Activated CD8-positive, alpha-beta memory T cell treated with anti-CD3 and anti-CD28 coated beads for 48 hours (primary cell): ENCODE measurements at places on chromosomes 2 and 18.
A peak's percentile ranks its signal among the peaks of the same experiment; 100 is the strongest.

DNA sequence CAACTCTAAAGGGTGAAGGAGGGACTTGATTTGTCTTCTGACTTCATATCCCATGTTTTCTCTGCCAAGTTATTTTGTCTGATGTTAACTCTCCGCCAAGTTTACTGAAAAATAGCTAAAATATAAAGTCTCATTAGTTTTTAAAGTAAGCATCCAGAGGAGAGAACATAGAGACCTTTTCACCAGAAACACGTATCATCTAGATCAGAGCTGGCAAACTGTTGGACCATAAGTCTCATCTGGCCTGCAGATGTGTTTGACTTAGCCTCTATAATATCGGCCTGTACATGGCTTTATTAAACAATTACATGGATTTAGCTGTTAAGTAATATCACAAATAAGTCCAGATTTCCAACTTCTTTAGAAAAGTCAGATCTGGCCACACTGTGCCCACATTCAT lies 182.6 kb downstream of the PLCL1 start:
- DNase-seq = no peak

- DNase-seq = no peak
These were observed 102.9 kb downstream of the TANC1 start for GRCh38 chr2:159071190-159071915.

GRCh38 chr2:26941486-26941885 lies 29.0 kb upstream of the MAPRE3 start:
- DNase-seq = no peak

DNA sequence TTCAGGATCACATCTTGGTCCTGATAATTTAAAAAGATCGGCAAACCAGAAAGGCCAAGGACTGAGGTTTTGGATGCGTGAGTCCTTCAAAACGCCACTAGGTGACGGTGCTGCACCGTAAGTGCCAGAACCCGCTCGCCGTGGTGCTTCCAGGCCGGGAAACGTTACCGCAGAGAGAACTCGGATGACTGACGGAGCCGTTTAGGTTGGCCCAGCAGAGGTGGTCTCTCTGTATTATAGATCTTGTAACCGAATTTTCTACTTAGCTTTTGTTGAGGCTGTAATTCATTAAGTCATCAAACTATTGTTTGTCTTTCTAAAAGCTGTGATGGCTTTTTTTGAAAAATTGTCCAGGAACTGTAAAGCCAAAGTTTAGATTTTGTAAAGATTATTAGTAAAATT lies 39.8 kb upstream of the ADCYAP1 start:
- peak; percentile 24 for DNase-seq

DNA sequence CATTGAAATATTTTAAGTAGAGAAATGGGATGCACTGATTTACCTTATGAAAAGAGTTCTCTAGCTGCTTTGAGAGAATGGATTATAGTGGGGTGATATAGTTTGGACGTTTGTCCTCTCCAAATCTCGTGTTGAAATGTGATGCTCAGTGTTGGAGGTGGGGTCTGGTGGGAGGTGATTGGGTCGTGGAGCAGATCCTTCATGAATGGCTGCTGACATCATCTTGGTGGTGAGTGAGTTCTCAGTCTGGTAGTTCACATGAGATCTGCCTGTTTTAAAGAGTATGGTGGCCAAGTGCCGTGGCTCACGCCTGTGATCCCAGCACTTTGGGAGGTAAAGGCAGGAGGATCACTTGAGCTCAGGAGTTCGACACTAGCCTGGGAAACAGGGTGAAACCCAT lies 58.7 kb upstream of the SH3RF3 start:
- DNase-seq = no peak

GRCh38 chr2:175048275-175048674 lies 43.1 kb upstream of the CHN1 start:
- no peak for DNase-seq

- no peak for DNase-seq
These were observed 276.4 kb downstream of the HRH4 start for GRCh38 chr18:24736662-24737330.

DNA sequence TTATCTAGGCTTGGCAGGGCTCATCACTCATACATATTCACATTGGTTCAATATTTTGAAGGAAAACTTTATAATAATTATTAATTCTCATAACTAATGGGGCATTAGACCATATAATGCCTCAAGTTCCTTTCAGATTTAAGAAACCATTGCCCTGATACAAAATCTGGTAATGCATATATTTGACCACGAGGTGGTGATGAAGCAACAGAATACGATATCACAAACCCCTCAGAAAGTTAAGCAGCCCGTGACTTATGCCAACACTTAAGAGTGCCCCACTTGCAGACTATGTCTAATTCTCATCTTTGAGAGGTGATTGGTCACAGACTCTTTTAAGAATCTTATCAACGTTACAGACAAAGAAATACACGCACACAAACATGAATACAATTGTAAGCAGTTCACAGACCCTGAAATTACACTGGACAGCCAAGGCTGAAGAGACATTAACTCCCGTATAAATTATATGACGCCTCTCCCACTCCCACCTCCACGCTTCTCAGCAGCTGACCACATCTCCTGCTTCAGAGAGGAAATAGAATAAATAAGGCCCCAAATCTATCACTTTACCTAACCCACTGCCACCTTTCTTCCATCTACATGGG lies 20.7 kb upstream of the DNAH6 start:
- DNase-seq = no peak

DNA sequence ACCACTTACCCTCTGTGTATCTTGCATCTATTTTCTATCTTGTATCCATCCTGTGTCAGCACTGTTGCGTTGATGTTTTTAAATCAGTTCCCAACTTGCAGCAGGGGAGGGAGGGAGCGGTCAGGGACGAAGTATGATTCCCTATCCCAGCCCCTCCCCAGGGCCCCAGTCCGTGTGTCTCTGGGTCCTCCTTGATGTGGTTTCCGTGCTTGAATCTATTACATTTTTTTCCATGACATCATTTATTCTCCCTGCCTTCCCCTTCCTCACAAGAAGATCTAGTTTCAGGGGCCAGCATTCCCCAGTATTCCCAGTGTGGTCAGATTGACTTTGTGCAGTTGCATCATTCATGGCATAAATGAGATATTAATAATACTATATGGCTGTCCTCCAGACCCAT lies 479.3 kb downstream of the PTPRM start:
- DNase-seq = no peak

- DNase-seq = no peak
These were observed 593.9 kb upstream of the ZNF804A start for GRCh38 chr2:184004289-184004947.

GRCh38 chr2:96556441-96557330 lies 20.1 kb downstream of the ARID5A start:
- peak; percentile 23 for DNase-seq

GRCh38 chr2:164896226-164896625 lies 54.6 kb upstream of the COBLL1 start:
- no peak for DNase-seq

- DNase-seq = no peak
These were observed 64.0 kb downstream of the STPG4 start for GRCh38 chr2:47091118-47091517.

GRCh38 chr18:62017618-62018017 lies 124.8 kb upstream of the RNF152 start:
- no peak for DNase-seq

DNA sequence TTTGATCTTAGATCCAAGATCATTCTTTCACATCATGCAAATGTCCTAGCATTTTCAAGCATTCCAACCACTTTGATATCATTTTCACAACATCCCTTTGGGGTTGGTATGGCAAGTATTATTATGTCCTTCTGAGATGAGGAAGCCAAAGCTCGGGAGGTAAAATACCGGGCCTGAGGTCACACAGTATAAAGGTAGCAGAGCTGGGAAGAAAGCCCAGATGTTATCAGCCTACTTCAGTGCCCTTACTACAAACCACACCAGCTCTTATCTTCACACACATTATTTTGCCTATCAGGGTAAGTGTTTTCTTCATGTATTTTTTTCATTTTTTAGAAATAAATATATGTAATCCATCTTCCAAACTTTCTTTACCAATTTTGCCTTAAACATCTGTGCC lies 4.2 kb upstream of the B4GALT6 start:
- no peak for DNase-seq

DNA sequence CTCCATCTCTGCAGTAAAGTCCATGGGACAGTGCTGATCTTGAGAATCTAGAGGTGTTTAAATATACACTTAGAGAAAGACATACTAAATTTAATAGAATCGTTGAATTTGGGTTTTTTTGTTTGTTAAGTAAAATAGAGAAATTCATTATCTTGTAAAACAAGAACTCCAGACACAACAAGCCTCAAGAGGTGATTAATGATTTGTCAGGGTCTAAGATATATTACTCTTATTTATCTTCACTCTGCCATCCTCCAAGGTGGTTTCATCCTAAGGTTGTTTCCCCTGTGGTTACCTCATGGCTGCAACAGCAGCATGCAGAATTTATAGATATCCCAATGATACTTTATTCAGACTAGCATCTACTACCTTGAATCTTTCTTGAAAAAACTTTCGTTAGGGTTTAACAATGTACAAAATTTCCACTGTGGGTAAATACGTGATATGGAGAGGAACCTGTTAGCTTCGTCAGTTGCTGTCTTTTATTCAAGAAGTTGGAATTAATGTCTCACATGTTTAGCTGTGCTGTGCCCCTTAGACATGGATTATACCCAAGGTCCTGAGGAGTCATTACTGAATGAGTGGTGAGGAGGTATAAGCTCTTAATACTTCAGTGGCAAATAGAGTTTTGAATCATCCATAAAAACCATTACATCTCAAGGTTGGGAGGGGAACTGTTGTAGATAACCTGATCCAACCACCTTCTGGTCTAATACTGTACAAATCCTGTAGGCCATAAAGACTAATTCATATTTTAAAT lies 128.0 kb downstream of the GPD2 start:
- DNase-seq = no peak

- DNase-seq = no peak
These were observed 193.8 kb upstream of the RND3 start for GRCh38 chr2:150681120-150681804.

DNA sequence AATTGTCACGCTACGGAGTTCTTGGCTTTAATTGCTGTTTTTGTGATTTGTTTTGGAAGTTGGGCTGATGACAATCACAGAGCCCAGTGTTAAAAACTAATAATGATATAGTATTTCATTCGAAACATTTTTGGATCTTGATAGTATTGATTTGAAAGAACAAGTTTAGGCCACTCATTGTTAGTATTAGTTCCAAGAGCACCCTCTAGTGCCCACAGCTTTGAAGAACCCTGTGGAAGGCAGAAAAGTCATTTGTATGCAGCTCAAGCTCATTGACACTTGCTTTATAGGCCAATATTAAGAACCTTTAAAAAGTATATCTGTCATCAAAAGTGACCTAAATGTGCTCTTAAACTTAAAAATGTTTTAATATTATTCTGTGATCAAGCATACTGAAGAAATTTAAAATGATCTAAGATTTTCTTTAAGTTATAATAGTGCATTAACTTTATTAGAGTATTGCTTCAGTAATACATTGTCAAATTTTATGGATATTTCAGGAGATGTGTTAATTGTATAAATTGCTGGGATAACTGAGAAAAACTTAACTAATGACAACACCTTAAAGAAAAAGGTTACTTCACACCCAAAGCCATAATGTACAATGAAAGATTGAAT lies 191.0 kb downstream of the GRB14 start:
- no peak for DNase-seq

DNA sequence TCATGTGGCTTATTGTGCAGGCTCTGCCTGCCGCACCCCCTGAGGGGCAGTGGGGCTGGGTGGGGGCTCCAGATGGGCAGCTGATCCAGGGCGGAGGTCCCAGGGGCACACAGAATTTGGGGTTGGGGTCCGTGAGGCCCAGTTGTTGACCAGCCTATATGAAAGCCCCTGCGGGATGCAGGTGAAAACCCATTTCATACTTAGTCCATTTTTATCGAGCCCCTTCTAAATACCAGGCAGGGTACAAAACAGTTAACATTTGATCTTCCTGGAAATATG lies 30.6 kb downstream of the MYO7B start:
- no peak for DNase-seq

- DNase-seq = no peak
These were observed 22.3 kb upstream of the ORC2 start for GRCh38 chr2:200985799-200986198.

GRCh38 chr2:3113122-3113521 lies 264.5 kb downstream of the EIPR1 start:
- no peak for DNase-seq
